ENCODE measurements at places on chromosomes 6 and 20. TPM values are rescaled to one million over a fixed set of nuclear protein-coding genes. Genes with fewer than 3 reads are reported as not detected.

DNA sequence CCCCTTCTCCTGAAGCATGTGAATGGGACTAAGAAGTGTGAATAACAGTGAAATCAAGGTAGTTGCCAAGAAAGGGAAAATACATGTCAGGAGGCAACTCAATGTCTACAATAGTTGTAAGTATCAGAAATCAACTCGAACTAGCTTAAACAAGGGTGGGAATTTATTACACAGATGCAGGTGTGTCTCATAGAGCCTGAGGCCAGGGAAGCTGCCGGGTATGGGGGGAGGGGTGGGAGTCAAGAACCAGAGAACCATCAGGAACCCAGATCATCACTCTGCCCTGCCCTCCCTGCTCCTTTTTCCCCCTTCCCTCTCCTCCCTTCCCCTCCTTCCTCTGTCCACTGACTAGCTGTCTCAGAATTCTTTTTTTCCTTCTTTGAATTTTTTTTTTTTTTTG lies 34.9 kb upstream of the BMP6 start:
- peaks cover 13% of the 10 kb centered on the region for H3K27me3 ChIP-seq
- H3K27ac ChIP-seq, result no peak overlapping the region
- H3K4me3 ChIP-seq, result no peak overlapping the region
- no peaks in the 10 kb centered on the region for H3K36me3 ChIP-seq

GRCh38 chr20:23362392-23363256 lies 642 bp downstream of the GZF1 start:
- peak overlapping the region; percentile 96 for H3K4me3 ChIP-seq
- peaks cover 63% of the 10 kb centered on the region for H3K4me1 ChIP-seq
- DNase-seq, result no peak
- H3K36me3 ChIP-seq, result peaks cover 32% of the 10 kb centered on the region
- H3K27ac ChIP-seq, result peak overlapping the region; percentile 94

GRCh38 chr20:25160467-25160866 lies 35.0 kb upstream of the ENTPD6 start:
- no peak overlapping the region for H3K27ac ChIP-seq
- H3K4me1 ChIP-seq, result peaks cover 5% of the 10 kb centered on the region
- no peak for DNase-seq
- H3K36me3 ChIP-seq, result no peaks in the 10 kb centered on the region

DNA sequence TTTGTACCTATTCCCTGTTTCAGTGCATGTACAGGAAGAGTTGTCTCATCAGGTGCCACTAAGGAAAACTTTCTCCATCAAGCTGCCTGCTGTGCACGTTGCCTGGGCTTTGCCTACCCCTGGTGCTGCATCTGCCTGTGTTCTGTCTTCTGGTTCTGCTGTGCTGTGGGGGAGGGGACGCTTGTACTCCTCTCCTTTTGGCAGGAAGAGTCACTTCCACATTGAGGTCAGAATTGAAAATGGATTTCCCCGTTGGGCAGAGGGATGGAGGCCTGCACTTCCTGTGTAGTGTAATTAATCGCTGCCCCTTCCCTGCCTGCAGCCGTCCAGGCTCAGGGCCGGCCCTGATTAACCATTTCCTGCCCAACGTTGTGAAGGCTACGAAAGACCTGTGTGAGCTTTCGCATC lies 153.3 kb downstream of the SCML4 start:
- peak overlapping the region; percentile 84 for H3K27ac ChIP-seq
- peak overlapping the region; percentile 54 for H3K4me3 ChIP-seq
- peak; percentile 34 for DNase-seq
- H3K36me3 ChIP-seq, result no peaks in the 10 kb centered on the region
- H3K4me1 ChIP-seq, result peaks cover 72% of the 10 kb centered on the region
- H3K27me3 ChIP-seq, result no peaks in the 10 kb centered on the region

GRCh38 chr6:167210375-167211294 lies 52.9 kb upstream of the GPR31 start:
- H3K27me3 ChIP-seq, result peaks cover 25% of the 10 kb centered on the region
- H3K4me3 ChIP-seq, result no peak overlapping the region
- no peaks in the 10 kb centered on the region for H3K4me1 ChIP-seq
- H3K36me3 ChIP-seq, result no peaks in the 10 kb centered on the region

GRCh38 chr6:4967301-4968030 lies 36.4 kb downstream of the RPP40 start:
- H3K27ac ChIP-seq, result no peak overlapping the region
- H3K27me3 ChIP-seq, result peaks cover 4% of the 10 kb centered on the region
- H3K4me1 ChIP-seq, result no peaks in the 10 kb centered on the region
- no peak for DNase-seq

GRCh38 chr6:80541886-80542285 lies 435.4 kb downstream of the BCKDHB start:
- H3K4me1 ChIP-seq, result no peaks in the 10 kb centered on the region
- DNase-seq, result no peak
- no peak overlapping the region for H3K27ac ChIP-seq
- no peak overlapping the region for H3K4me3 ChIP-seq

DNA sequence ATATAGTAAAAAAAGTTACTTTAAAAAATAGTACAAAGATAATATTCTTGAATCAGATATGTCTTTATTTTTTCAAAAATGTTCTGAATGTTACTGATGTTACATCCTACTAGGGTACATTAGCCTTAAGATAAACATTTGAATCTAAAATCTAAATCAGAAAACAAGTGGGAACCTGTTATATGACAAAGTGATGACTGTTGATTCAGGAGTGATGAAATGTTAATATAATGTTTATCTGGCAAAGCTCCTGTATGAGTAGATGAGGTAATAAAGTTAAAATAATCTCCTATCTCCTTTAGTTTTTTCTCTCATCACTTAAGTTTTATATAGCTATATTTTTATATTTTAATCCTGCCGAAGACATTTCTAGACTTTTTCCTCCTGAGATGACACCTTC lies 4.2 kb downstream of the DOP1A start:
- no peak for DNase-seq
- no peak overlapping the region for H3K27ac ChIP-seq
- H3K4me1 ChIP-seq, result peaks cover 33% of the 10 kb centered on the region
- H3K4me3 ChIP-seq, result no peak overlapping the region
- no peaks in the 10 kb centered on the region for H3K27me3 ChIP-seq
- H3K36me3 ChIP-seq, result peaks cover 6% of the 10 kb centered on the region

DNA sequence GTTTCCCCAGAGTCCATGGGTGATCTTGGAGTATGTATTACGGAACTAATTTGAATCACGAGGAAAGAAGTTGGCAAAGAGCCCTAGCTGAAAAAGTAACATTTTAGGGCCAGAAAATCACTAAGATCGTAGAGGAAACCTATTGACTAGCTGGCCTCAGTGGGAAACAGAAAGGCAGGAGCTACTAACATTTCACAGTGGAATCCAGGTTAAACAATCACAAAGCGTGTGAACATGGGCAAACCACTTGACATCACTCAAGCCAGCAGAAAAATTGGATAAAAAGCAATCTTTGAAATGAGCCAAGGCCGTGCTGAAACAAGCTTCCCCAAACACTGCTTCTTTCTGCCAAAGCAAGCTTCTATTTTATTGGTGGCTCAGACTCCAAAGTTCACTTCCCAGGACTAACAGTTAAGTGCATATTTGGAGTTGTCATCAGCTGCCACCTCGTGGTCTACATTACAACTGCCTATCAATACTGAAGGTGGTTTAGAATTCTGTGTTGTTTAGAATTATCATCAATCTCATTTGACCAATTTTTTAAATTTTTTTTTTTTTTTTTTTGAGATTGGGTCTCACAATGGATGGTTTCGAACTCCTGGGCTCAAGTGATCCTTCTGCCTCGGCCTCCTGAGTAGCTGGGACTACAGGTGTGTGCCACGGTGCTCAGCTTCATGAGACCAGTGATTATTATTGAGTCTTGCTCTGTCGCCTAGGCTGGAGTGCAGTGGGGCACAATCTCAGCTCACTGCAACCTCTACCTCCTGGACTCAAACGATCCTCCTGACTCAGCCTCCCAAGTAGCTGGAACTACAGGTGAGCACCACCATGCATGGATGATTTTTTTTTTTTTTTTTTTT lies 10.6 kb downstream of the RPS10 start:
- H3K4me1 ChIP-seq, result peaks cover 6% of the 10 kb centered on the region
- H3K36me3 ChIP-seq, result peaks cover 59% of the 10 kb centered on the region
- no peak overlapping the region for H3K27ac ChIP-seq
- no peaks in the 10 kb centered on the region for H3K27me3 ChIP-seq
- DNase-seq, result no peak
- no peak overlapping the region for H3K4me3 ChIP-seq

- H3K27ac ChIP-seq, result peak overlapping the region; percentile 99
- H3K27me3 ChIP-seq, result no peaks in the 10 kb centered on the region
- peak overlapping the region; percentile 98 for H3K4me3 ChIP-seq
- peaks cover 49% of the 10 kb centered on the region for H3K4me1 ChIP-seq
- DNase-seq, result peak; percentile 31
Observed at GRCh38 chr6:27865850-27866356, 46.3 kb downstream of the OR2B2 start.

DNA sequence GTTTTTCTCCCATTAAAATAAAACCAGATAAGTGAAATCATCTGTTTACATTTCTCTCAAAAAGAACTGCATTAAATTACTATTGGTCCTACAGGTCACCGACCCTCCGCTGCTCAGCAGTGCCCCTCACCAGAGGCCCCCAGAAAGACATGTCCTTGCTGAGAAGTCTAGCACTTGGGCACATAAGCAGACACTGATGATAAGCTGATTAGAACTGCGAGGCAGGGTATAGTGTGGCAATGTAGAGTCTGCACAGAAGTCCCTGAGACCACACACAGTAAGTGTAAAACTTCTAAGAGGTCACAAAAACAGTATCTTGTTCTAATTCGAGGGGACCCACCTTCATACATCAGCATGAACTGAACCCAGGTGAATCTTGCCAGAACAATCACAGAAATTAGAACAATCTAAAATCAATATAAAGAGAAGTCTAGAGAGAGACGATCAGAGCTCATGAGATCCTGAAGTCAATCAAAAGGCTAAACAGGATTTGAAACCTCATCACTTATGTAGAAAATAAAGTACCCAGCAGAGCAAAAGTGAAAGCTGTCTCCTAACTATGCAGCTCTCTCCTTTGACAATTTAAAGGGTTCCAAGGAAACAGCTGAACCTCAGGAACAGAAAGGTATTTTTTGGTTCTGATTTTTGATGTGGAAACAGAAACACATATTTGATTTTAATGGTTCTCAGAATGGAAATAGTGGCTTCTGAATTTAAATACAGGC lies 182.9 kb downstream of the PTPRT start:
- no peak for DNase-seq
- no peaks in the 10 kb centered on the region for H3K27me3 ChIP-seq
- no peak overlapping the region for H3K27ac ChIP-seq
- H3K36me3 ChIP-seq, result no peaks in the 10 kb centered on the region
- no peak overlapping the region for H3K4me3 ChIP-seq

DNA sequence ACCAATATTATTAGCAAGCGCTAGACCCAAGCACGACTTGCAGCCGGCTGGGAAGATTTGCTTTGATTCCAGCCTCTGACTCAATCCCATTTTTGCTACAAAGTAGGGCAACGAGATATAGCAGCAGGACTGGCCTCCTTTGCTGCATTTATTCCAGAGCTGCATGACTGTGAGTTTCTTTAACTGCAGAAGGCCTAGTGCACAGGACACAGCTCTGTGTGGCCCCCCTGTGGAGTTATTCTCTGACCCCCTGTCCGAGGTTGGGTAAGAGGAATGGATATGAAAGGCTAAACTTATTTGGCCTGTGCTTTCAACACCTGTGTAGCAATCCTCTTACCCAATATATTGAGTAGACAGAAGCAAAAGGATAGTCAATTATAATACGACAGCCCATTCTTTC lies 133.3 kb upstream of the SPTLC3 start:
- H3K4me1 ChIP-seq, result no peaks in the 10 kb centered on the region
- no peak overlapping the region for H3K27ac ChIP-seq
- H3K27me3 ChIP-seq, result no peaks in the 10 kb centered on the region
- no peak for DNase-seq
- H3K4me3 ChIP-seq, result no peak overlapping the region

DNA sequence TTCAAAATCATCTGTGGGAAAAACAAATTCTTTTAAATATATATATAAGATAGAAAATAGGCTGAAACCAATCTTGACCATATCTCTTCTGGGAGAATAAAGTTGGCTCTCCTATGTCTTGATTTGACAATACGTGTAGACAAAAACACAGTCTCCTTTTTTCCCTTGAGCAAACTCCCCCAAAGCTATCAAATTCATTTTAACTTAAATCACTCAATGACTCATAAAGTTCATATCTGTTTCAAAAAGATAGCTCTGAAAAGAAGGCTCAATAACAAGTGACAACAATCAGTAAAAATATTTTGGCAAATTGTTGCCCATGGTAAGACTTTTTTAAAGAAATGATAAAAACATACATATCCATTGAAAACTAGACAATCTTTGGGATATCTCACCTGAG lies 236.0 kb upstream of the TENT5A start:
- no peak for DNase-seq
- no peak overlapping the region for H3K4me3 ChIP-seq
- no peaks in the 10 kb centered on the region for H3K36me3 ChIP-seq
- no peaks in the 10 kb centered on the region for H3K27me3 ChIP-seq

- H3K27me3 ChIP-seq, result peaks cover 5% of the 10 kb centered on the region
- no peaks in the 10 kb centered on the region for H3K36me3 ChIP-seq
- H3K4me3 ChIP-seq, result no peak overlapping the region
- no peak for DNase-seq
- peaks cover 8% of the 10 kb centered on the region for H3K4me1 ChIP-seq
Observed at GRCh38 chr6:2725999-2726567, 24.6 kb downstream of the MYLK4 start.

DNA sequence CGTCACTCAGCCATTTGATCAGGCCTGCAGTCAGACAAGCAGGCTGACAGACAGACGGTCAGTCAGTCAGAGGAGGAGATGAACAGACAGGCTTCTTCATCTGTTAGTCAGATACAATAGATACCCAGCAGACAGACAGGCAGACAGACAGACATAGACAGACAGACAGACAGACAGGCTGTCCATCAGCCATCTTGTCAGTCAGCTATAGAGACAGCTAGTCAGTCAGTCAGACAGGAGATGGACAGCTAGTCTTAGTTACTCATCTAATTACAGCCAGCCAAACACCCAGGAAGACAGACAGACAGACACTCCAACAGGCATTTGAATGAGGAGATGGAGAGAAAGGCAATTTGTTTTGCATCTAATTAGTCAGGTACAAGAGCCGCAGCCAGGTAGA lies 36.4 kb downstream of the KCNB1 start:
- no peaks in the 10 kb centered on the region for H3K4me1 ChIP-seq
- H3K27ac ChIP-seq, result no peak overlapping the region
- DNase-seq, result no peak
- no peak overlapping the region for H3K4me3 ChIP-seq

GRCh38 chr6:4179960-4180651 lies 44.7 kb upstream of the ECI2 start:
- no peaks in the 10 kb centered on the region for H3K36me3 ChIP-seq
- no peak overlapping the region for H3K4me3 ChIP-seq
- H3K27ac ChIP-seq, result no peak overlapping the region
- peaks cover 13% of the 10 kb centered on the region for H3K27me3 ChIP-seq
- no peak for DNase-seq

The SLC12A5 gene
- total RNA-seq, result not detected

The MYB gene
- 2.8 TPM for total RNA-seq

The CRIP3 gene
- total RNA-seq, result 42.2 TPM

The BPIFB4 gene
- total RNA-seq, result not detected

The SPAG4 gene
- 2.2 TPM for total RNA-seq

The GNMT gene
- total RNA-seq, result 2.3 TPM

The SCUBE3 gene
- not detected for total RNA-seq

The PBOV1 gene
- not detected for total RNA-seq

The NRSN1 gene
- total RNA-seq, result not detected

The TOX2 gene
- total RNA-seq, result 4.8 TPM

The DDO gene
- not detected for total RNA-seq
